DMS 273 treated with DMSO at 0.1 percent for 48 hours (cell line): ENCODE measurements at places on chromosomes 7 and 10.

DNA sequence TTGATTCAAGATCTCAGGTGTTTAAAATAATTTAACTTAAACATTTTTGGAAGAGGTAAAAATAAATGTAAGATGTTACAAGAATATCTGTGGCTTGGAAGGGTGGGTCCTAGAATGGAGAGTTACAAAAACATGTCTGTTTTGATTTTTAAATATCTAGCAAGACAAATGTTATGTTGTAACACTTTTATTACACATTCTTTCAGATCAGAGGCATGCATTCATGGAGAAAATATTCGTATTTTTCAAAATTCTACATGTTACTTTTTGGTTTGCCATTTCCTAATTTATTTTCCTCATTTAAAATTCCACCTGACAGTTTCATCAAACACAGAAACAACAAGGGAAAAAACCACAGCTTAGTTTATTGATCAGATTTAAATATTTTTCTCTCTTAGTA, 10.0 kb downstream of the WBP1L start:
- no peak for DNase-seq

DNA sequence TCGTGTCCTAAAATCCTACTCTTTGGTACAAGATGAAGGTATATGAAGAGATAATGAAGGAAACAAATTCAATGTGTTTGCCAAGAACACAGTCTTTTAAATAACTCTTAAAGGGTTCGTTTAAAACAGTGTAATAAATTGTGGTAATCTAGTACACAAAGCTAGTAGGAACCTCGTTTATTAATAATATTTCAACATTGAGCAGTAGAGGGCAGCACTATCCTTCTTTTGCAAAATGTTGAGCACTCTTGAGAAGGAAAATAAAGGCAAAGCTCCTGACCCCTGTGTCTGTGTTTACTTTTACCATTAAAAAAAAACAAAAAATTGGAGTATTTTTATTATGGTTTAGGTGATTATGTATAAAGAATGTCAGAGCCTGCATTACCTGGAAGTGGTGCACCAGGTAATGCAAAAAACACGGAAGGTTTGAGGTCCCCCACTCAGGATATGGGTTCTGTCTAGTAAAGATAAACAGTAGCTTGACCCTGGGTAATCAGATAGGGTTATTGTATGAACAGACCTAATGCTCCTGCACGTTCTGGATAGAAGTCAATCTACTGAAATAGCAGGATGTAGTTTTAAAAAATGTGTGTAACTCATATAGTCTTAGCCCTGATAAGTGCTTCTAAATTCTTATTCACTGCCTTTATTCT, 5.7 kb upstream of the GOT1 start:
- DNase-seq = no peak

DNA sequence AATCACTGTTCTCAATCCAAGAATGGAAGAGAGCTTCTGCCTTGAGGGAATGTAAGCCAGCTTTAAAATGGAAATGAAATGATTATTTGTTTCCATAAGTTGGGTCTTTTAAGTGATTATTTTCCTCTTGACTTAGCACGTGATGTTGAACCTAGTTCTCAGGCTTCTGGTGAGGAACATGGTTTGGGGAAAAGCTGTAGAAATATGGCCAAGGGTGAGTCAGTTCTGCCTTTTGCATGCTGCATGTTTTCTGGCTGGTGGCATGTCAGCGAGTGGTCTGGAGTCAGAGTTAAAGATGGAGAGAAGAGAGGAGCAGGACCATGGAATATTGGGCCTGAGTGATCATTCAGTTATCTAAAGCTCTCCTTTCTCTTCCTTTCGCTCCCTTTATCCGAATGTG, 54.0 kb downstream of the DNAH11 start:
- DNase-seq = no peak

DNA sequence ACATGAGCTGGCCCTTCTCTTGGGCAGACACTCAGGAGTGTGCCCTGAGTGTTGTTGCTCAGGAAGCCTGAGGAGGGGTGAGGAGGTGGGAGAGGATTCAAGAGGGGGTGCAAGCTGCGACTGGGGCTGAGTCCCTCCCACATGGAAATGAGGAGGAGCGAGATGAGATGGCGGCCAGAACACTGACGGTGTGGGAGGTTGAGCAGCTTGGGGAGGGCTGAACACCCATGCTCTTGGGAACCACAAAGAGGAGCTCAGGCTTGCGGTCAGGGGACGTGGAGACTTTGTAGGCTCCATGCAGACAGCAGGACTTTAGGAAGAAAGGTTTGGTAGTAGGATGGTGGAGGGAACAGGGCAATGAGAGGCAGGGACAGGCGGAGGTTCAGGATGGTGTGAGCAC, 163.2 kb upstream of the SHH start:
- DNase-seq = no peak

DNA sequence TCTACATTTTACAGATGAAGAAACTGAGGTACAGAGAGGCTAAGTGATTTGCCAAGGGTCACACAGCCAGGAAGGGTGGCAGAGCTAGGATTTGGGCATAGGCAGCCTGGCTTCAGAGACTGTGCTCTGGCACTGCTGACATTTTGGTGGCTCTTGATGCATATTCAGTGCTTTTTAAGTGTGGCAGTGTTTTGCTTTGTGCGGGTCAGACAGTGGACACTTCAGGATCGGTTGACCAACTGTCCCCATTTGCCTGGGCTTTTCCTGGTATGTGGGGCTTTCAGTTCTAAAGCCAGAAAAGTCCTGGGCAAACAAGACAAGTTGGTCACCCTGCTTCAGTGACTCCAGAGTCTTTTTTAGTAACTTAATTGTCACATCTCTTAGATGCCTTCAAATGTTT, 35.0 kb downstream of the SUFU start:
- DNase-seq = no peak

DNA sequence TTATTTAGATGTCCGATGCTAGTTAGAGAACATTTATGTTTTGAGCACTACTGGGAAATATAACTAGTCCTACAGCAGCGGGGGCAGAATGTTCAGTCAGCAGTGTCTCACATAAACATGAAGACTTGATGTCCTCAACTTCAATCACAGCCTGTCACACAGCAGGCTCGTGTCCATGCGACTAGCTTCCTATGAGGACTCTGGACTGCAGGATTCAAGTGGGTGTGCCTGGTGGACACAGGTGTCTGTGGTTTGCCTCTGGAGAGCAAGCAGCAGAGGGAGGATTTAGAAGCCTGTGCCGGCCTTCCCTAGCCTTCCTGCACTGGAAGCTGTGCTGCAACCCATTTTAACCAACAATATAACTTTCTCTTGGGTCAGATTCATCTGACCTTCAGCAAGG, 30.0 kb upstream of the LANCL2 start:
- no peak for DNase-seq

DNA sequence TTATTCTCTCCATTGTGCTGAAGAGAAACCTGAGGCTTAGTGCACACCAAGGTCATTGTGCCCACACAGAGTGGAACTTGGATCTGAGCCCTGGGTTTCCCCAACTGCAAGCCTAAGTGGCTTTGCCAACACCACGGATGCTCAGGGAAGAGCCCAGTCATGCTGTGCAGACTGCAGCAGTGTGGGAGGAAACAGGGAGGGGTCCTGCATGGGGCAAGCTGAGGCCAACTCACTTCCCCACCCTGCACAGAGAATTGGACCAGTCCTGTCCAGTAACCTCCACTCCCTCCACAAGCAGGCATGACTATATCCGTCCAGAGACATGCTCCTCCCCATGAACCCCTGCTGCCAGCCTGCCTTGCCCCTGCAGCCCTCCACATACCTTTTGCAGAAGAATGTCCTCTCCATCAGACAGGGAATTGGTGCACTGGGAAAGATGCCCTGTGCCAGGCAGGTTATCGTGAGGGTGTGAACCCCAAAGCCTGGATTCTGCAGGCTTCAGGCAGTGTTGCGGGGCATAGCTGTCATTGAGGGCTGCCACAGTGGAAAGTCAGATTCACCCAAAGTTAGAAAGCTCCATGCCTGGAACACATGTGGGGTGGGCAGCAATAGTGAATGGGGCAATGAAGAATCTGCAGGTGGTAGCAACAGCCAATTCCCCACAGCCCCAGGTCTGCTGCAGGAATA, 44.9 kb downstream of the DRGX start:
- DNase-seq = no peak

DNA sequence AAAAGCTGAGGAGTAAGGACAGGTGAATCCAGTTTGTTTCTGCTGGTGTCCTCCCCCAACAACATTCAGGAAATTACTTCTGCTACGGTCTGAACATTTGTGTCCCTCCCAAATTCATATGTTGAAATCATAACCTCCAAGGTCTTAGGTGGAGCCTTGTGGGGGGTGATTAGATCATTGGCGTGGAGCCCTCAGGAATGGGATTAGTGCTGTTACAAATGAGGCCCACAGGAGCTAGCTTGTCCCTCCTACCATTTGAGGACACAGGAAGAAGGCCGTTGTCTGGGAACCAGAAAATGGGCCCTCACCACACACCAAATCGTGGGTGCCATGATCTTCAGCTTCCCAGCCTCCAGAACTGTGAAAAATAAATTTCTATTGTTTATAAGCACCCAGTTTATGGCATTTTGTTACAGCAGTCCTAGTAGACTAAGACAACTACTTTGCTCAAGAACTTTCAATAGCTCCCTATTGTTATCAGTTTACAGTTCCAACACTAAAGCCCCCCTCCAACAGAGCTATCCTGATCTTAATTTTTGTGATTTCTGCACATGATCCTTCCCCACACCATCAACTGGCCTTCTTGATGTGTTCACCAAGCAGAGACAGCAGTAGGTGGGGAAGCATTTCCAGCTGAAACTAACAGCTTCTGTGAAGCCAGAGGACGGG, 2.1 kb upstream of the LRMDA start:
- DNase-seq = no peak

GRCh38 chr10:117936566-117936965, 110.2 kb downstream of the RAB11FIP2 start:
- DNase-seq = no peak

DNA sequence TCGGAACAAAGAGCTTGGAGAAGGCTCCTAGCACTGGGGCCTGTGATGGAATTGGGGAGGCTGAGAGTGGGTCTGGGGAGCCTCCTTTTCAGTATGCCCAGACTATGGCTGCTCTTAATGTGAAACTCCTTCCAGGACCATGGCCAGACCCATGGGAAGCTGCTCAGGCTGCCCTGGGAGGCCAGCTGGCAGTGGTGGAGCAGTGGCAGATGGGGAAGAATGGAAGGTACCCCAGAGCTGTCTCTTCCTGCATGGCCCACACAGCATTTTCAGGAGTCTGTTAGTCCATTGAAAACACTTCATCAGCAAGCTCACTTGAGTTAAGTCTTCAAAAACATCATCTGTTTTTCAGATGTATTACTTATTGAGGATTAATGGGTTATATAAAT, 18.5 kb downstream of the NACAD start:
- peak; percentile 22 for DNase-seq
